BJ (cell line): ENCODE measurements at places on chromosomes 1 and 21.
A peak's percentile ranks its signal among the peaks of the same experiment; 100 is the strongest.

DNA sequence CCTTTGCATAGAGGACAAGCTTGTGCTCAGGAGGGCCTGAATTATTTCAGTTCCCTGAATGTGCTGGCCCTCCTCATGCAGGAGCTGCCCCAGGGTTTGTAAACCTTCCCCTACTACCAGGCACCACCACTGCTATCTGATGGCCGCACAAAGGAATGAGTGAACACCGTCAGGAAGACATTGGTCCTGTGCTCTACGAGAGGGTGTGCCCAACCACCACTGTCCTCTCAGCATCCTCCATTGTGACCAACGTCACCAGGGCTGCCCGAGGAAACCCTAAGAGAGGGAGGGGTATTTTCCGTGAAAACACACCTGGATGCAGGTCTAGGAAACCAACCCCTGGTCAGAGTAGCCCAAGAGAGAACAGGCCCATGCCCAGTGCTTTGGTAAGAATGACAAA is 657.5 kb downstream of the KIF26B start:
- no peak for DNase-seq

DNA sequence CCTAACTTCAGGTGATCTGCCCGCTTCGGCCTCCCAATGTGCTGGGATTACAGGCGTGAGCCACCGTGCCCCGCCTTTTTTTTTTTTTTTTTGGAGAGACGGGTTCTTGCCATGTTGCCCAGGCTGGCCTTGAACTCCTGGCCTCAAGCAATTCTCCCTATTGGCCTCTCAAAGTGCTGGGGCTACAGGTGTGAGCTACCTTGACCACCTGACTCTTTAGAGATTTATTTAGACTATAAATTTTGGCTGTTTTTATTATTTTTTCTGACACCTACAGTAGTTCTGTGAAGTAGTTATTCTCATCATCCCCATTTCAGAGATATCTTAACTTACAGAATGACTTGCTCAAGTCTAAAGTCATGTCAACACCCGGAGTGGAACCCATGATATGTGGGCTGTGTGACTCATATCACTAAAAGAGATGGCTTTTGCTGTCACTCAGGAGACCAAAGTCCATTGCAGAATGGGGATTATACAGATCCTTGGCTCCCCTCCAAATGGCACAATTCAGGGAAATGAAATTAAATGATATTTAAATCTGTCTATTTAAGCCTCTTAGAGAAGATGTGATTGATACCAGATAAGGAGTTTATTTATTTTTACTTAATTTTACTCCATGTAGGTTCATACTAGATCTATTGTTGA is 93.2 kb downstream of the CTH start:
- no peak for DNase-seq

DNA sequence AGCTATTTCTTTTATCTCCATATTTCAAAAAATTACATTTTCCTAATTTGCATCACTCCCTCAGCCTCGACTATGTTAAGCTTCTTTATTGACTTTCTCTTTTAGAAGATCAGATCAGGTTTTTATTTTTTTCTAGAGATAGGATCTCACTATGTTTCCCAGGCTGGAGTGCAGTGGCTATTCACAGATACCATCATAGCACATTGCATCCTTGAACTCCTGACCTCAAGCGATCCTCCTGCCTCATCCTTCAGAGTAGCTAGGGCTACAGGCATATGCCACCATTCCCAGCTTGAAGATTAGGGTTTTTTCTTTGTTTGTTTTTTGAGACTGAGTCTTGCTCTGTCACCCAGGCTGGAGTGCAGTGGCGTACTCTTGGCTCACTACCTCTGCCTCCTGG is 20.1 kb downstream of the UCK2 start:
- no peak for DNase-seq

DNA sequence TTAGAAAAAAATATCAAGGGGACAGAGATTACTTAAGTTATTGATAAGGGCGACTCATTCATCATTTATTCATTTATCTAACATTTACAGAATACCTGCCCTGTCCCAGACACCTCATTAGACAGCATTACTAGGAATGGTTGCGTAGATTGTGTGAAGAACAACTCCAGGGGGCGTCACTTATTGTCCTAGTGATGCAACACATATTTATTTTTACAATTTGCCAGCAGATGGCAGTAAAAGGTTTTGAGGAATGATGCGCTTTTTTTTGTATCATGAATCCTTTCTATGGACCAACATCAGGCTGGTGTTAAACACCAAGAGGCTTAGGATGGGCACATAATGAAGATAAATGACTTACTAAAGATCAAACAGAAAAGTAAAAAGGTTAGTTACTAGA is 5.5 kb downstream of the NCAM2 start:
- DNase-seq, result no peak

- peak; percentile 71 for DNase-seq
Observed at GRCh38 chr1:97192872-97193572, 471.4 kb downstream of the PTBP2 start.

DNA sequence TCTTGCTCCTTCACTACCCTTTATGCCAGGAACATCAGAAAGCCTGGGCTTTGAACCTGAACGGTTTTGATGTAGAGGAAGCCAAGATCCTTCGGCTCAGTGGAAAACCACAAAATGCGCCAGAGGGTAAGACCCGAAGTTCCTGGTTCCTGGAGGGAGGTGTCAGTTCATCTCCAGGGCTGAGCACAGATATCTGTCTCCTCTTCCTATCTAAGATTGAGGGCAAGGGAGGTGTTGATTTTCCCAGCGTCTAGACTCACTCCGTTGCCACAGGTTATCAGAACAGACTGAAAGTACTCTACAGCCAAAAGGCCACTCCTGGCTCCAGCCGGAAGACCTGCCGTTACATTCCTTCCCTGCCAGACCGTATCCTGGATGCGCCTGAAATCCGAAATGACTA is 915 bp downstream of the CDC20 start:
- no peak for DNase-seq
